ENCODE measurements at places on chromosomes 2 and 18.
A peak's percentile ranks its signal among the peaks of the same experiment; 100 is the strongest.

DNA sequence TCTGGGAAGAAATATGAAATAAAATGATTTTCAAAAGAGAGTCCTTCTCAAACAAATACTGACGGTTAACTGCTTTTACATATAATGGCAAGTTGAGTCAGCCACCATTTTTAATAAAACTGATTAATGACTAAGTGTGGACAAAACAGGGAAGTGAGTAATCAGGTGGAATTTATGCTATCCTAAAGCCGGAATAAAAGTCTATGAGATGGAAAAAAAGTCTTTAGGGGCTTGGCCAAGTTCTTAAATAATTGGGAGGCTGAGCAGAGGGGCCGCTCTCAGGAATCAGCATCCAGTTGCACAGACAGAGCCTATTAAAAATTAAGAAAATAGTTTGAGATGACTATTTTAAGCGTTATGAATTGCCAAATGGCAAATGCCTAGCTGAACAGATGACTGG is 58.6 kb upstream of the AFF3 start:
- no peak for DNase-seq

DNA sequence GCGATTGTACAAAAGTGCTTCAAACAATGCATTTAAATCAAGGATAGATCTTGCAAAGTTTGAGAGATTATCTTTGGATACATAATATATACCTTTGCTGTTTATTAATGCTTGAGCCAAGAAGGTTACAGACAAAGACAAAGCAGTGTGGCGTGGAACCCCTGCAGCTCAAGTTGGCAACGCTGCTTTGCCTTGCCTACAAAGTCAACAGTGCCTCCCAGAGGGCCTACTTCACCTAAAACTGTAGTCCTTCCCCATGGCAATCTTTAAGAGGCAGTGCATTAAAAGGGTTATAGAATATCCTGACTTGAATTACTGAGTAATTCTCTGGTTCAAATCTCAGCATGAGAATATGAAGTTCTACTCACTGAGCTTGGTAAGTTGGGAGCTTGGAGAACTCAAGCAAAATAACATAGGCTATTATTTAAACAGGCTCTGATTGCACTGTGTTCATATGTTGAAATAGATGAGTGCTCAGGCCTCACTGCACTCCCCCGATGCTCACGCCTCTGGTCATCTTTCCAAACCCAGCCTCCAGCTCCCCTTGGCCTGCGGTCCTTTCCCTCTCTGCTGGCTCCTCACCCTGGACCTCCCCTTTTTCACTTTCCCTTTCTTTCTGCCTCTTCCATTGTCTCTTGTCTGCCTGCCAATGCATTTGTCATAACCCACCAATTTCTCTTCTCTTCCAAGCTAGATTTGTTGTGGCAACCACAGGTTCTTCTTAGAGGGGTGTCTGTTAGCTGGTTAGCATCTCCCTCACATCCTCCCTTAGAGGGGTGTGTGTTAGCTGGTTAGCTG is 96.5 kb downstream of the MYT1L start:
- no peak for DNase-seq

- no peak for DNase-seq
These were observed 131.9 kb upstream of the SPATS2L start for GRCh38 chr2:200174433-200175216.

- DNase-seq: peak; percentile 92
These were observed 85.3 kb downstream of the CDC42EP3 start for GRCh38 chr2:37585982-37586621.

DNA sequence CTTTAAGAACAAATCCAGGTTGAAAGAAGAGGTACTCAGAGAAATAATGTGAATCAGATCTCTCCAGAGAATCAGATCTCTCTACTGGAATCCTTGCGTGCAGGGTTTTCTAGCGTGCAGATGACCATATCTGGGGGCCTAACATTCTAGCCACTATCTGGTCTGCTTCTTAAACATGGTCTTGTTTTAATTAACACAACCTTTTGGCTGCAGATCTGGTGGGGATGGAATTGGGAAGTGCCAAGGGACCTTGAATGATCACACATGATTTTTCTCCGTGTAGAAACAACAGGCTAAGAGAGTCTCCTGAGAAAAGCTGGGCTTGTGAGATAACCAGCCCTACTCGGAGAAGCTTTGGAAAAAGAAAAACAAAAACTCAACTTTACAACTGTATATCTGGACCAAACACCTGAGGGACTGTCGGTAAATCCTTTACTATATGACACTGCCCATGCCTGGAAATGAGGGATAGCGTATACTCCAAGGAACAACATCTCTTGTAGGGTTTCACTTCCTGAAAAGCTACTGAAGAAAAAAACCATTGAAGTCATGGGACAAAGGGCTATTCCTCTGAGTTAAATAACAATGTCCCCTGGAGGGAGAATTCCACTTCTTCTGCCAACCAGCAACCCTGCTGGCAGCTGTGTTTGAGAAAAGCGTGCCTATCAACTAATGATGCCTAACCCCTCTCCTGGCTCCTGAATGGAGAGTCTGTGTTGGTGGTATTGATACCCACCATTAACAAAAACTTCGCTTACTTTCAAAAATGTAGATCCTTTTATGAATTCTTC is 171.0 kb upstream of the REV1 start:
- DNase-seq: no peak
